ENCODE measurements at places on chromosomes 3 and 15.

- no peak for DNase-seq
Observed at GRCh38 chr3:143653493-143653892, 194.8 kb downstream of the SLC9A9 start.

DNA sequence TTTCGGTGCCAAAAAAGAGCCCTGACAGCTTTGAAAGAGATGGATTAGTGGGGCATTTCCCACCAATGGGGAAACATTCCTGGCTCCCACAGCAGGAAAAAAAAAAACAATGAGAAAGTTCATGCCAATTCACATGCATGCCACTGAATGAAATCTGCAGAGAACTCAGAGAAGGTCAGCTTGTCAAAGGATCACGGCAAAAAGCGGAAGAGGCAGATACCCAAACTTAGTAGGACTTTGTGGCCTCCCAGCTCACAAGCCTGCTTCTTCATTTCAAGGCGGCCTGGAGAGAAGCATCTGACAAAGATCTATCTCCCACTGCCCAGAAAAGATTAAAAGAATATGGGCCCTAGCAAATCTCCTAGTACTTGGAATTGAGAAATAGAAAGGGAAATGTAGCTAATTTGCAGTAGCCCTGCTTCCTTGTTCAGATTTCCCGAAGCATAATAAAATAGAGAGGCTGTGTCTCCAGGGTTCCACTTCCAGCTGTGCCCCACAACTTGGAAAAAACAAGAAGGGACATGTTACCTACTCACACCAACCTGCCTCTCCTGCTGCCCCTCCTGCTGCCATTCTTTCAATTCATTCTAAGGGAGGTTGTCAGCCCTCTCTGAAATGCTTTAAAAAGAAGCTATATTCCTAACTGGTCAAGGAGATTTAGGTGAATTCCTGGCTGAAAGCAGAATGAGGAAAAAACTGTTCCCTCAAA is 170.4 kb downstream of the FHIT start:
- DNase-seq = no peak

DNA sequence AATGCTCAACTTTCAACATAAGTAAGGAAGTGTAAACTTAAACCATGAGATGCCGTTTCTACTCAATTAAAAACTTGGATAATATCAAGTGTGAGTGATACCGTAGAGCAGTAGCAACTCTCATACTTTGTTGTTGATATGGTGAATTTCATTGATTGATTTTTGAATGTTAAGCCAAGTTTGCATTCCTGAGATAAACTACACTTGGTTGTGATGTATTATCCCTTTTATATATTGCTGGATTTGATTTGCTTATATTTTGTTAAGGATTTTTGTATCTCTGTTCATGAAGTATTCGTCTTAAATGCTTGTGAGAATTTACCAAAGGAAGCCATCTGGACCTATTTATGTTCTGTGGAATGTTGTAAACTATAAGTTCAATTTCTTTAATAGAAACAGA is 21.7 kb downstream of the SLMAP start:
- DNase-seq = no peak

DNA sequence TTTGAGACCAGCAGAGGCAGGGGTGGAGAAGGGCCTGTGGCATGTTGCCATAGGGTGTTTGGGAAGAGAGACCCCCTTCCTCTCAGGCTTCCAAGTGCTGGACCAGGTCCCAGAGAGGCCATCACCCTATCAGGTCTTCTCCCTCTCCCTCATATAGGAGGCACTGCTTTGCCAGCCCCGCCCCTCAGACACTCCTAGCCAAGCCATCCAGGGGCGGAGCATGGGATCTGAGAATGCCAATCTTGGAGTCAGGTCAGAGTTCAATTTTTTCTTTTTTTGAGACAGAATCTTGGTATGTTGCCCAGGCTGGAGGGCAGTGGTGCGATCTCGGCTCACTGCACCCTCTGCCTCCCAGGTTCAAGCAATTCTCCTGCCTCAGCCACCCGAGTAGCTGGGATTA is 32.7 kb downstream of the CRABP1 start:
- DNase-seq = no peak

DNA sequence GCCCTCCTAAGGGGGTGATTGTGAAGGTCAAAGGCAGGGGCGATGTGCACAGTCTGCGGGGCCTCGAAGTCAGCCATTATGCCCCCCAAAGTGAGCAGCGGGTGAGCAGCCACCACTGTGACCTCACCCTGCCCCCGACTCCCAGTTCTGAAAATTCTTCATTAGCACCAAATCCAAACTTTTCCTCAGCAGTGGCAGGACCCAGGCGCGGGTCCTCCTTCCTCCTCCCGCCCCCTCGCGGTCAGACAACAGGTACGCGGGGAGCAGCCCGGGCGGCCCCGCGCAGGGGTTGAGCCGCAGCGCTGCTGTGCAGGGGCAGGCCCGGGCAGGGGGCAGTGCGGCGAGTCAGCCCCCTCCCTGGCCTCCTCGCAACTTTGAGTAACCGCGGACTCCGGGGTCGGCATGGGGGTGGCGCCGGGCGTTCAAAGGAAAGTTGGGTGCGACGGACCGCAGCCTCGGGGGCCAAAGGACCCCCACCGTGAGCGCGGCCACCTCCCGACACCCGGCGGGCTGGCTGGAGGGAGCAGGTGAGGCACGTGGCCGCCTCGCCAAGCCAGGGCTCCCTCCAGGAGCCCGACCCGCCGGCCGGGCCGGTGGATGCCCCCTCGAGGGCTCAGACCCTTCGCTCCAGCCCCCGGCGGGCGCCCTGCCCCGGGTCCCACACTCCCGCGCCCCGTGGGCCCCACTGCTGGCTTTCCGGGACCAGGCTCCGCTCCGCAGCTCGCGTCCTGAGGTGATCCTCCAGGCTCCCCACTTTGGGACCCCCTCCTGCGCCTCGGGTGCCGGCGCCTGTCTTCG is 49.4 kb upstream of the CCDC174 start:
- DNase-seq = no peak

GRCh38 chr3:54755756-54756155 is 172.1 kb downstream of the LRTM1 start:
- DNase-seq = no peak

DNA sequence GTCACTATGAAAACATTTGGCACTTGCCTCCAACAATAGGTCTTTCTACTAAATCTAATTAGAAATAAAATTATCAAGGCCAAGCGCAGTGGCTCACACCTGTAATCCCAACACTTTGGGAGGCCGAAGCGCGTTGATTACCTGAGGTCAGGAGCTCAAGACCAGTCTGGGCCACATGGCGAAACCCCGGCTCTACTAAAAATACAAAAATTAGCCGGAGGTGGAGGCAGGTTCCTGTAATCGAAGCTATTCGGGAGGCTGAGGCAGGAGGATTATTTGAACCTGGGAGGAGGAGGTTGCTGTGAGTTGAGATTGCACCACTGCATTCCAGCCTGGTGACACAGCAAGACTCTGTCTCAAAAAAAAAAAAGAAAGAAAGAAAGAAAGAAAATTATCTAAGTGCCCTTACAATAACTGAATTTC is 1.6 kb upstream of the PLD1 start:
- DNase-seq = no peak

- no peak for DNase-seq
Observed at GRCh38 chr15:96736384-96736783, 405.9 kb downstream of the NR2F2 start.

DNA sequence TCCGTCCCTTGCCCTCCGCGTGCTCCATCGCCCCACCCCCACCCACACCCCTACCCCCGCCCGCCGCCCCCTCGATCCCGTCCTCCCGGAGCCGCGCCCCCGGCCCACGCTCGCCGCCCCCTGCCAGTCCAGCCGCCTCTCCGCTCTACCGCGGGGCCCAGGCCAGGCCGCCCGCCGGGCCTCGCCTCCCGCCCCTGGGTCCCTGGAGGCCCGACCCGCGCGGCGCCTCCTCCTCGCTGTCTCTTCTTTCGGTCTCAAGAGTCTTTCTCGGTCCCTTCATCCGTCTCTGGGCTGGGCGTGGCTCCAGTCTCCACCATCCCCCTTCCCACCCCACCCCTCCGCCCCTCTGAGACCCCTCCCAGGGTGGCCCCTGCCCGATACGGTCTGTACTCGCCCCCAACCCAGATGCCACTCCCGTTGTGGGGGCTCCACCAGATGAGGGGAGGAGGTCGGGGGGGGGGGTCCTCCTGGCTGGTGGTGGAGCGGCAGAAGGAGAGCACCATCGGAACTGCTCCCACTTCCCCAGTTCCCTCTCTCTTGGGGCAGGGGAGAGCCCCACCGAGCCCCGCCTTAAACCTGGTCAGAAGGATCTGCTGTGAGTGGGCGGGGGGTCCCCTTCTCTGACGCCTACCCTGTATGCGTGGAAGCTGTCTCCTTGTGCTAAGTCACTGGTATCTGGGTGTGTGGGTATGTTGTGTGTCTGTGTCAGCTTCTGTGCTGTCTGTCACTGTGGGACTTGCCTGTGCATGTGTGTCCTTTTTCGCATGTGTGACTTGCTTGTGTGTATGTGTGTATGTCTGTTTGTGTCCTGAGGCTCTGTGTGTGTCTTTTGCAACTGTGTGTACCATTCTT is 1.0 kb downstream of the PRKCD start:
- DNase-seq = no peak

- DNase-seq = peak; percentile 40
Observed at GRCh38 chr3:33115024-33115768, 1.4 kb downstream of the CRTAP start.

- no peak for DNase-seq
Observed at GRCh38 chr3:19931767-19932188, 2.2 kb downstream of the EFHB start.

GRCh38 chr3:177426878-177427495 is 229.7 kb upstream of the TBL1XR1 start:
- no peak for DNase-seq

DNA sequence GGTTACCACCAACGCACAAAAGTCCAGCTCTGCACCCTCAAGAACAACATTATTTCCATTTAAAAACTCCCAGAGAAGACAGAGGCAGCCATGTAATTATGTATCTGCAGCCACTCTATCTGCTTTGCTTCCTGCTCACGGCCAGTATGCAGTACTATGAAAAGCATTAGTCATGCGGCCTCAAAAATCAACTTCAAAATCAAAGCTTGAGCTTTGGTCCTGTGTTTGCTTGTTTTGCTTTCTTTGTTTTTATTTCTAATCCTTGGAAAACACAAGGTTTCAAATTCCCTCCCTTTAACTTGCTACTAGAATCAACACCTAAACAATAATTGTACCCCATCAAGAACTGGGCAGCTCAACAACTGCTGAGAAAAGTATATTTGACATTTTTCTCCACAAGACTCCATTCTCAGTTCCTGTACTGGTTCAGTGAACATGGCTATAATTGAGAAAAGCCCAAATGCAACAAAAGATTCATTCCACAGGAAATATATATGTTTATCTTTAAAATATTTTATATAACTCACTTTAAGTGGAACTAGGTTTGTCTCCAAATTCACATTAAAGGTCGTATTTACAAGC is 37.6 kb downstream of the GBE1 start:
- no peak for DNase-seq

- no peak for DNase-seq
Observed at GRCh38 chr3:81980596-81981494, 219.4 kb upstream of the GBE1 start.

DNA sequence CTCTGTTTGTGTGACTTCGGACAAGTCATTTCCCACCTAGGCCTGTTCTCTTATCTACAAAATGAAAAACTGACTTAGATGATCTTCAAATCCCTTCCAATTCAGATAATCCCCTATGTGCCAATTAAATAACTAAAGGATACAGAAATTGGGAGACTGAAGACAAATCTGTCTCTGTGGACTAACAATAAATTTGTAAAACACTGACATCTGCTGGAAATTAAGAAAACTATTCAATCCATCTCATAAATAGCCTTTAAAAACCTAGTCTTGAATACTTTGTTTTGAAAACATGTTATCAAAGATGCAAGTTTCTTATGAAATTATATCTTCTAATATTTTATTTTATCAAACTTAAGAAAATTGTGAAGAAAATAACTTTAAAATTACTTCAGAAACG is 38.3 kb downstream of the MTHFS start:
- no peak for DNase-seq

DNA sequence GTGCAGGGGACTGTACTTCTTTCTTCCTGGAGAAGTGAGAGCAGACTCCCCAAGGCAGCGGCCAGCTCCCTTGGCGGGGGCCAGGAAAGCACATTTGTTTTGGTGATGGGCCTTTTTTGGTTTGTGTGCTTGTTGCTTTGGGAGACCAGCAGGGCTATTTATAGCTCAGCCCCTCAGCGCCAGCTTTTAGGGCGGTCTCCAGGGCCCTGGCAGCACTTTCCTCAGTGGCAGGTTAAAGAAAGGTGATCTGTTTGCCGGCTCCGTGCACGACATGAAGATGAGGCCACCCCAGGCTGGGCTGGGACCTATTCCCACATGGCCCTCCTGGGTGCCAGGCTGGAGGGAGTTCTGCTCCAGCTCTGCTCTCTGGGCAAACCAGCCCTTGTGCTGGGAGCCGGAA is 21.8 kb downstream of the SLC6A11 start:
- no peak for DNase-seq

- DNase-seq = no peak
Observed at GRCh38 chr3:14110699-14111098, 14.0 kb downstream of the CHCHD4 start.

GRCh38 chr15:68369931-68370767 is 61.8 kb downstream of the ITGA11 start:
- no peak for DNase-seq

DNA sequence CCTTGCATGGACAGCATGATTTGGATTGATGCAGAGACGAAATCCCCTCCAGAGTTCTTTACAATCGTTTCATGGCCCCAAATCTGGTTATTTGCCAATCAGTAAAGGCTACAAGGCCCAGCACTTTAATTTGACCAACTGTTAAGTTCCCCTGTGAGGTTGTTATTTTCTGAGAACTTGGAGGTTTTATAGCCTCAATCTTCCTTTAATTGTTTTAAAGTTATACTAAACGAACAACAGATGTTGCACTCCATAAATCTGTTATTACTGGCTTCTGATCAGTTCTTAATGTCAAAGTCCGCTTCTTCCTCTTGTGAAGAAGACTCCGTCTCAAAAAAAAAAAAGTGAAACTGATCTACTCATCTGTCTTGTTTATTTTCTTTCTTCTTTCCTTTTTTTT is 30.8 kb downstream of the LARP6 start:
- no peak for DNase-seq

DNA sequence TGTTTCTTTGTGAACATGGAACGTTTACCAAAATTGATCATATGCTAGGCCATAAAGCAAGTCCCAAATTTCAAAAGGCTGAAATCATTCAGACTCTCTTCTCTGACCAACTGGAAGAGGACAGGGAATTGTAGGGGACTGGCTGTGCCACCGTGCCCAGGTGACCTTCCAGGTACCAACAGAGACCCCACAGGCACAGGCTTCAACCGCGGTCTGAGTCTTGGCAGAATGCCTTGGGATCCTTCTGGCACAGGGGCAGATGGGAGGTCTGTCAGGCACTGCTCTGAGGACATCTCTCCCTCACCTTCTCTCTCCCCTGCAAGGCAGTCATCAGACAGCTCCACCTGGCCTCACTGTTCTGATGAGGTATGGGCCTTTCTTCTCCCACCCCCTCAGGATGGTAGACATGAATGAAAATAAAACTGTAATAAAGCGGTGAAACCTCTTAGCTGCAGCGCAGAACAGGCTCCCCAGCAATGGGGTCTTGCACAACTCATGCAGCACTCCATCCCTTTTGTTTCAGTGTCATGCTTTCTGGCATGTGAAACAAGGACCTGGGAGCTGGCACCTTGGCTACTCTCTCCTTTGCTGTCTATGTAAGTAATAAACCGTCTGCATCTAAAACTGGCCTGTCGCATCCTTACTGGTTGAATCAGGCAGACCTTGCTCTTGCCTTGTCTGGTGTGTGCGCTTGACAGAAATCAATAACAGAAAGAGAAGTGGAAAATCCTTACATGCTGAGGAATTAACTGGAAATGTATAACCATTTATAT is 289.2 kb downstream of the KLF13 start:
- DNase-seq = no peak

GRCh38 chr3:137764001-137764433 is at the start of gene SOX14:
SOX14 (plus strand) TSS chr3:137764315; CDS start chr3:137764785, 470 bp downstream.
- no peak for DNase-seq

- peak; percentile 69 for DNase-seq
Observed at GRCh38 chr3:186783731-186784515, 546 bp downstream of the EIF4A2 start.
